ENCODE measurements at places on chromosomes 6 and 20.
A peak's percentile ranks its signal among the peaks of the same experiment; 100 is the strongest.

- DNase-seq: no peak
Observed at GRCh38 chr6:42038163-42038562, 12.2 kb upstream of the TAF8 start.

DNA sequence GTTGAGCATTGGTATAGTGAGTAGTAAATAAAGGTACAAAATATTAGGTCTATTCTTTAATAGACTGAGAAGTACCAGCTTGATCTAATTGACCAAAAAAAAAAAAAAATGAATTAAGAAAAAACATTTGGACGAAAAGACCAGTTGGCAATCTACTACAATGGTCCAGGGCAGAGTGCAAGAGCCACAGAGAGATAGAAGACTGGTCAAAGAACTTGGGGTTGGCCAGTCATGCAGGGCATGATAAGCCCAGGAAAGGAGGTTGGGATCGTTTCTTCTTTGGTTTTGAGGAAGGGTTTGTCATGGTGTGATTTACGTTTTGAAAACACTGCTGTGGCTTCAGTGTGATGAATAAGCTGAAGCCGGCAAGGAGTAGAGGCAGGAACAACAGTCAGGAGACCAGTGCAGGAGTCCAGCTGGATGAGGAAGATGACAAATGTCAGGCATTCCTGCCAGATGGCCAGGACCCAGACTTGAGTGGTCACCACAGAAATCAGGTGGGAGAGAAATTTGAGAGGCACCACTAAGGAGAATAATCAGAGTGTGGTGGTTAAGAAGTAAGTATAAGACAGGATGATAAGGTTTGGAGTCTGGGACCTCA, 14.0 kb downstream of the SMLR1 start:
- no peak for DNase-seq

- no peak for DNase-seq
Observed at GRCh38 chr6:13260831-13261230, 67.5 kb downstream of the TBC1D7 start.

- DNase-seq: peak; percentile 67
Observed at GRCh38 chr6:143677891-143678791, at the start of gene PHACTR2. Gene PHACTR2 (plus strand): TSS chr6:143677965. CDS start chr6:143678164, 199 bp downstream.

DNA sequence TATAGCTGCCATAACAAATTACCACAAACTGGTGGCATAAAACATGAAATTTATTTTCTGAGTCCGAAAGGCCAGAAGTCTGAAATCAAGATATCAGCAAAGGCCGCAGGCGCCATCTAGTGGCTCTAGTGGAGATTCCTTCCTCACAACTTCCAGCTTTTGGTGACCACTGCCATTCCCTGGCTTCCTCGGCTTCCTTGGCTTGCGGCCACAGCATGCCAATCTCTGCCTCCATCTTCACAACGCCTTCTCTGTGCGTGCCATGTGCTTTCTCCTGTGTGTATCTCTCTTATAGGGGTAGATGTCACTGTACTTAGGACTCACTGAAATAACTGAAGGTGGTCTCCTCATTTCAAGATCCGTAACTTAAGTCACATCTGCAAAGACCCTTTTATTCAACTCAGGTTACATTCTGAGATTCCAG, 5.4 kb upstream of the PLAGL1 start:
- peak; percentile 75 for DNase-seq

DNA sequence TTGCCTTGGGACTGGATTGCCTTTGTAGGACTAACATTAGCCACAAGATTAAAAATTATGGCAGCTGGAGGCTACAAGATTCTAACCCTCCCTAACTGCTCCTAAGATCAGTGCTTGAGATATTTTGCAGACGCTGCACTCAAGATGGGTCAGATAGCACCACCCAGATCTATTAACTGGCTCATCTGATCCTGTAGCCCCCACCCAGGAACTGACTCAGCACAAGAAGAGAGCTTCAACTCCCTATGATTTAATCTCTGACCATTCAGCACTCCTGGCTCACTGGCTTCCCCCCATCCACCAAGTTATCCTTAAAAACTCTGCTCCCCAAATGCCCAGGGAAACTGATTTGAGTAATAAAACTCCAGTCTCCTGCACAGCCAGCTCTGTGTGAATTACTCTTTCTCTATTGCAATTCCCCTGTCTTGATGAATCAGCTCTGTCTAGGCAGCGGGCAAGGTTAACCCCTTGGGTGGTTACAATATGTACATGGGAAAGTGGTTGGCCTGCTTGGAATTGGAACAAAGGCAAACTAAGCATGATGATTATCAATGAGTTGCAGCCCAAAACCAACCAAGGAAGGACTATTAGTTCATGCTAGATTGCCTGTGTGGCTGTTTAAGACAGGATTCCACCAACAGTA, 111.3 kb downstream of the OR2B2 start:
- no peak for DNase-seq

DNA sequence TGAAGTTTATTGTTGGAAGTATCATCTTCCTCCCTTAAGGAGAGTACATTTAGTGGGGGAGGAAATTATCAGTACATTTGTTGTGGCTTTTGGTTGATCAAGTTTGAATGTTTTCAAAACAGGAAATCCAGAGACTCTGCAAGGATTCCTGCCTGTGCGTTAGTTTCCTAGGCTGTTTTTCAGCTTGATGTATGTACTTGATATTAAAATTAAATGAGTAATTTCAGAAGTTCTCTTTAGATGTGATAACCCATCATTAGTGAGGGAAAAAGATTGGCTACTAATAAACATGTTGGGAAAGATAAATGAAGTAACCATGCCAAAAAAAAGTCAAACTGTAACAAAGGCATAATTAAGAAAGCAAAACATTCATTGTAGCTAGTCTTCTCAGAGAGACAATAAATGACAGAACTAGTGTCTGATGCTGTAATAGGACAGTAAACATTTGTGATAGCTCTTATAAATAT, 88.0 kb upstream of the TULP1 start:
- no peak for DNase-seq

DNA sequence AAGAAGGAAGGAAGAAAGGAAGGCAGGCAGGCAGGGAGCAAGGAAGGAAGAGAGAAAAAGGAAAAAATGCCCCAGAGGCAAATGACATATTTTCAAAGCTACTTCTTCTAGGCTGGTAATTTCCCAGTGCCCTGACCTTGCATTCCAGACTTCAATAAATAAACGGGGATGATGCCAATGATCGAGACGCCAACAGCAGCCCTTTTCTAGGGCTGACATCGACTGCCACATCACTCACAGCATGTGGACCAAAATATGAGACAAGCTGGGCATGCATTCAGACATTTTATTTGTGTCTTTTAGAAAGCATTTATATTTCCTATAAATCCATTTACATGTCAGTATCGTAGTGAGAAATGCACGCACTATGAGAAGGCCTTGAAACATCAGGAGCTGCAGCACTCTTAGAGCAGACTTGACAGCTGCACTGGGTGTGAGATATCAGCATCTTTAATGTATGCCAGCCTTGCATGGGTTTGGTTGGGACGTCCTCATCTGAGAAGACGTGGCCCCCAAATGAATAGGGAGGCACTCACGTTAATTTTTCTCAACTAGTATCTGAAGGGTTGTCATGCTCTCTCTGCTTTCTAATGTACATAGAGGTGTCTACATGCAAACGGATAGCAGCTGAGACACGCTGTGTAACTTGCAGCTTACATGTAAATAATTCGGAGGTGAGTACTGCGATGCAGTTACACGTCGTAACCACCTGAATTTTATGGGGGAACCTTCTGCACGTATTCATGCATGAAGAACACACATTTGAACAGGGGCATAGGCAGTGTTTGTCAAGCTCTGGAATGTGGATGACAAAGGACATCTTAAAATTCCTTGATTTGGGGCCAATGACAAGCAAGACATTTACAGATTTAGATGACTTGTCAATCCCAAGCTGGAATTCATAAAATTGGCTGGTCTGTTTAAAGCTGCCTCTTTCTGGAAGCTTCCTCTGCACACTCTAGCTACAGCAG, 149.1 kb upstream of the AGPAT4 start:
- no peak for DNase-seq

GRCh38 chr20:5557123-5557522, 193.1 kb upstream of the SHLD1 start:
- DNase-seq: peak; percentile 44
